ENCODE measurements at places on chromosomes 6 and 20.

DNA sequence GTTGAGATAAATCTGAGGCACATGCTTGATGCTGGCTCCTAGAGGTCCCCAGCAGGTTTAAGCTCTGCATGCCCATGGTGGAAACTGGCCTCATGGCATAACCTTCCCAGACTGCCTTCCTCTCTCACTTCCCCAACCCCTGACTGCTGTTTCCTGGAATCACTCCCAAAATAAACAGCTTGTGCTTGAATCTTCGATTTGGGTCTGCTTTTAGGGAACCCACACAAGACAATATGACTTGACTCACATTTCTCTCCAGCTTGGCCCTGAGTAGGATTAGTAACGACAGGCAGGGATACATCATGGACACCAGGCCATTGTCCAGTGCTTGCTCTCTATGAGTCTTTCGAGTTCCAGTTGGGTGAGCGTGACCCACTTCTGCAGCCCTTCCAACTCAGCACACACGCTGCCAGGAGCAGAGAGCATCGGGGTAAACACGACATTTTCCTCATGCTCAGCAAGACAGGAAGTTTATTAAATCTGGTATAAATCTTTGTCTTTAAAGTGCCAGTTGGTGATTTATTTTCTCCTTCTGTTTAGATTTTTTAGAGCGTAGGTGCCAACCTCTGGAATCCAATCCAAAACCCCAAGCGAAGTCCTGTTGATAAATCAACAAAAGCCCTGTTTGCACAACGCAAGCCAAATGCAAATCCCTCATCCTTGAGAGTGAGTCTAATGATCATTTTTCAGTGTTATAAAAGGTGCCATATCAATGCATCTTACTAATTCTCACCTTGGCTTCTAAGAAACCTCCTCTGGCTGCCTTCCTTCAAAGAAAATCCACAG lies 135.0 kb downstream of the FOXA2 start:
- no peak for DNase-seq

DNA sequence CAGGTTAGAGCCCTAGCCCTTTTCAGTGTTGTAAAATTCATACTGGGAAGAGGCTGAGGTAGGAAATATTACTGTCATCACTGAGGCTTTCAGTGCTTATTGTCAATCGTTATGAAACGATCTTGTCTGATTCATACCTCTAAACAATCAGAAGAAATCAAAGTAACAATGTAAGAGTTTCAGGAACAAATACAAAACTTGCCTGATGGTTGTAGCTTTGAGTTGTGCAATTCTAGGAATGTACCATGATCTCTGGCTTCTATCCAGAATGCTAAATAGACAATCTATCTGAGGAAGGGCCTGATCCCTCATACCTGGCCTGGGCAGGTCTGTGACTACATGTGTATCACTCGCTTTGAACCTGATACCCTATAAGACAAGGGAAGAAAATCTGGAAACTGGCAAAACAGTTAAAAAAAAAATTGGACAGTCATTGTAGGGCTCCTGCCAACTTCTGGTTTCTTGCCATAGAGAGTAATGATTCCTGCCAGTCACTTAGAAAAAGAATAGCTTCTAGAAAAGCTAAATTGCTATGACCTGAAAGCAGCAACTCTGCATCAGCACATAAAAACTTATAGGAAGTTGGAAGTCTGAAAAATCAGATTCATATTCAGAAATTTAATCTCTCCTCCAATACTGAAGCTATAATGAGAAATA lies 234.7 kb downstream of the BTBD9 start:
- no peak for DNase-seq

DNA sequence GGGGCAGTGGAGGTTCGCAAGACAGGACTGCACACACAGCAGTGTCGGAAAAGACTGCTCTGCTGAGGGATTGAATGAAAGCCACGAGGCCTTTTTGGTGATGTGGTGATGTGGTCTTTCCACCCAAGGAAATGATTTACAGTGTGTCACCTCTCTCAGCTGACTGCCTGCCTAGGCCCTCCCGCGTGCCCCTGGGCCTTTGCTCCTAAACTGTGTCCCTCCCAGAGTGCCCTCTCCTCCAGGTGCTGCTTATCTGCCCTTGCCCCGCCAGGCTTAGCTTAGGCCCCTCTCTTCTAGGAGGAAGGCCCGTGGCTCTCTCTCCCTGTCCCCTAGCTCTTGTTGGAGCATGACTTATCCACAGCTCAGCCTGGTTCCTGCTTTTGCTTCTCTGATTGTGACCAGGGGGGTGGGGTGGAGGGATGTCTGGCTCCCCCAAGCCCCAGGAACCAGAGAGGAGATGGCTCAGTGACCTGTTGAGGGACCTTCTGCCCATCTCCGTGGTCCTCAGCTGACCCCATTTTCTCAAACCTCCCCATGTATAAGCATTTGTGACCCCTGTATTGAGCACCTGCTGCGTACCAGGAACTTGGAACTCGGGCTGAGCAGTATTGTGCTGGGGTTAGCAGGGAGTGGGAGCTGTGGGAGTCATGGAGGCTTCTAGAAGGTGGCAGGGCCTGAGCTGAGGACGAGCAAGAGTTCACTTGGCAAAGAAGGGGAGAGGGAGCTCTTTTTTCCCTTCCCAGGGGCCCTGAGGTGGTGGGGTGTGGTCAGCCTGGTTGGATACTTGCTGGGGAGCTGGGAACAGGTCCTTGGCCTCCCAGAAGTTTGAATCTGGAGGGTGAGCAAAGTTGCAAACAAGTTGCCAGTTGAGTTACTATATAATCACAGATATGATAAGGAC lies 2.2 kb downstream of the SRC start:
- DNase-seq = no peak

DNA sequence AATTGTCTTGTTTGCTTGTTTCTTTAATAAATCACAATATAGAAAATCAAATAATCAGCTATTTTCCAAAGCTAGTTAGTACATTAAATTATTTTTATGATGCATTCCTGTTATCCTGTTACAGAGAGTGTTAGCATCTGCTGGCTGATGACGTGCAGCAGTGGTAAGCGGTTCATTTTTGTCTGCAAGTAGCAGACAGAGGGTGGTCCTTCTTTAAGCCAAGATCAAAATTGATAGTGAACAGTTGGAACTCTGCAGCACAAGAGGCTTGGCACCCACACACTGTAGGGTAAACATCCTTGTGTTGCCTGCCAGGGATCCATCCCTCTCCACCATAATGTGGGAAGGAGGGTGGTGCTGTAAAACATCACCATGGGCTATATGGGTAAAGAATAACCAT lies 158.3 kb downstream of the FRK start:
- no peak for DNase-seq

DNA sequence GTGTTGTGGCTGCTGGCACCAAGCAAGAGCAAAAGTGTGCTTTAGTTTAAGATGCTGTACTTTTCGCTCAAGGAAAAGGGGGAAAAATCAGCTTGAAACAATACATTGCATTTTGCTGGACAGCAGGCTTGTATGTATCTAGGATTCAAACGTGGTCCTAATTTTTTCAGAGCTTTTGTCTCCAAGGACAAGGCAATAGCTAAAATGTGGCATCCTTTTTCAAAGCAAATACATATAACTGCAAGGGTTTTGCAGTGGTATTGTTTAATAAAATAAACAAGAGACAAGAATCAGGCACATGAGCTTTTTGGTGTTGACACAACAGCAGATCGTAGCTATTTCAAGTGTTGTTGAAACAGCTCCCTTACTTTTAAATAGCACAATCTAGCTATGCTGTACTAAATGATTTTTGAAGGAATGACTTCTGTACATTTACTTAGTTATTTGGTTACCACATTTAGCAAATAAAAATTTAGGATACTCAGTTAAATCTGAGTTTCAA lies 137.0 kb upstream of the HEY2 start:
- no peak for DNase-seq

- peak; percentile 58 for DNase-seq
These were observed 181.2 kb upstream of the SHLD1 start for GRCh38 chr20:5569021-5569420.

DNA sequence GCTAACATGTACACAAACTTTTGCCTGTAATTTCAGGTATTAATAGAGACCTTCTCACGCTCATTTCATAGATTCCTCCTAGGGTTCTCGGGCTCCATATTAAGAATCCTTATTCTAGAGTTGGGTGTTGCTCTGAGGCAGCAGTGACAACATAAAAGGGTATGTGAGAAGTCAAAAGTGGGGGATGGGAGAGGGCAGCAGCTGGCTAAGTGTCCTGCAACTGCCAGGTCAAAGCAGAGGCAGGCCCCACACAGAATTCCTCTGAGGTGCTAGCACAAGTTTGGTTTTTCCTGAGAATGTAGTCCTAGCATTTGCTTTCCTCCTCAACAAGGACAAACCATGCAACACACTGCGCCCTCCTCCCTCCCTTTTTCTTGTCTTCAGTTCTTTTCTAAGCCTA lies 4.6 kb downstream of the NSFL1C start:
- no peak for DNase-seq

DNA sequence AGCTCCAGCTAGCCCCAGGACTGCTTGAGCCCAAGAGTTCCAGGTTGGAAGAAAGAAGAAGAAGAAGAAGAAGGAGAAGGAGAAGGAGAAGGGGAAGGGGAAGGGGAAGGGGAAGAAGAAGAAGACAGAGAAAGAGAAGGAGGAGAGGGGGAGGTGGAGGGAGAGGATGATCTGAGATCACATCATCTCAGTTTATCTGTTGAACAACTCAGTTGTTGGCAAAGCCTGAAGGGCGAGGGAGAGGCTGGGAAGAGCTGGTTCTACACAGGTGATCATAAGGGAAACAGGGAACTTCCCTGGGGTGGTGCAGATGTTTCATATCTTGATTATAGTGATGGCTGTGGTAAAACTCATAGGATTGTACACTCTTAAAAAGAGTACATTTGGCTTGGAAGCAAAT lies 3.1 kb upstream of the RRBP1 start:
- DNase-seq = no peak

DNA sequence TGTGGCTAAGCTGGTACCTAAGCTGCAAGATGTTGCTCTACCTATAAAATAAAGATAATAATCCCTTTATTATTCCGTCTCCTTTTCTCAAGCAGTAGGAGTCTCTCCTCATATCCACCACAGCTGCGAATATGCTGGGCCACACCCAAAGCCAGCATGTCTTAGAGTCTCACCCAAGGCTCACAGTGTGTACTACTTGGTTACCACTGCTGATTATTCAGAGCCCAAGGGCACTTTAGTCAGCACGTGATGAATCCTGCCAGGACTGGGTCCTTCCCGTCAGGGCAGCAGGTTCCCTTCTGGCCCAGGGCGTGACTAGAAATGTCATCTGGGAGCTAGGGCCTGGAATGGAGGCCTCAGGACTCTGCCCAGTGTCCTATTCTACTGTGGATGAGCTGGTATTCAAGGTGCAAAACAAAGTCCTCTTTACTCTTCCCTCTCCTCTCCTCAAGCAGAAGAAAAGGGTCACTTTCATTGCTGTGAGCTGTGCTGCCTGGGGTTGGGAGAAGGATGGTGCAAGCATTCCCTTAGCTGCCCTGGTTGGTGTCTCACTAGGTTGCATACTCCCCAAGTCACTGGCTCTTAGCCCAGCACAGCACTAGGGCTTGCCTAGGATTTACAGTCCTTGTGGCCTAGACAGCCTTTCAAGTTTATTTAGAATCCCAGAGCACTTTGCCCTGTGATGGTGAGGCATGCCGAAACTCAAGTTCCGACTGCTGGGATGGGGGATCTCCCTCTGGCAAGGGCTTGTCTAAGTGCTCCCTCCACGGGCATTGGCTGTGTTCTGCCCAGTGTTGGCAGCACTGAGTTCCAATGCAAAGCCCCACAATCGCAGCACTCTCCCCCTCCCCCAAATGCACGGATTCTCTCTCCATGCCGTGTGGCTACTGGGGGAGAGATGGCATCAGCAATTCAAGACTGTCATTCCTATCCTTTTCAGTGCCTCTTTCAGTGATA lies 320.2 kb downstream of the BTBD9 start:
- no peak for DNase-seq

GRCh38 chr6:137043710-137044365 lies 927 bp downstream of the IL20RA start:
- DNase-seq = peak; percentile 31

- no peak for DNase-seq
These were observed 60.6 kb upstream of the IL20RA start for GRCh38 chr6:137105375-137105774.

DNA sequence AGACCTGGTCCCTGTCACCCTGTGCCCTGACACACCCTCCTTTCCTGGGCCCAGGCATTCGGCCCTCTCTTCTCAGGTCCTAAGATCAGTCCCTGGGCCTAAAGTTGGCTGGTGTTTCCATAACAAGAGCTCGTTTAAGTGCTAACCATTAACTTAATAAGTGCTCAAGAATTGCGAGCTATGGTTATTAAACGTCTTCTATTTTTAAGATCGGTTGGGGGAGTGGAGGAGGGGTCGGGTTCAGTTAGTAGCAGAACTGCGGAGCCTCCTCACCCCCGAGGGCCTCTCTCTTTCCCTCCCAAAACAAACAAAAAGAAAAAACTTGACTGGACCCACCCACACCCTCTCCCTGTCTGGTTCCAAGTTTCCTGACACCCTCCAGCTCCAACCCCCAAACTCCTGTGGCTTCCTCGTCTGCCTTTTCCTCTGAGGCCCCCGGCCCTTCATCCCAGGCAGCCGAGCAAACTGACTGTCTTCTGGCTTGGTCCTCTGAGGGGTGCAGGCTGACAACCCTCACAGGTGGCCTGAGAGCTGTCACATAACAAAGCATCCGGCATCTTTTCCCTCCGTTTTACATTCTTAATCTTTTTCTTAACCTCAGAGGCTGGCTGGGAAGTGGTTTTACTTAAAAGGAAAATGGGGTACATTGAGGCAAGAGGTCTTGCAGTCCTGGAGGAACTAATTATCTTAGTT lies 2.0 kb downstream of the STK35 start:
- no peak for DNase-seq

DNA sequence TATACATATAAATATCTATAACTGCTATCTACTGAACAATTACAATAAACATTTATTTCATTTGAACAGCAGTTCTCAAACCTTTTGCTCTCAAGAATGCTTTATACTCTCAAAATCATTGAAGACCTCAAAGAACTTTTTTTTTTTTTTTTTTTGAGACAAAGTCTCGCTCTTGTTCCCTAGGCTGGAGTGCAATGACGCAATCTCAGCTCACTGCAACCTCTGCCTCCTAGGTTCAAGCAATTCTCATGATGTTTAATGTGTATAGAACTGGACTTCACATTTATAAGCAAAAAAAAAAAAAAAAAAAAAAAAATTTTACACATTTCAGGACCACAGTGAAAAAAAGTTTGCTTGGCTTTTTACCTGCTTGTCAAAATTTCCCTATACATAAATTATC lies 11.7 kb downstream of the UBE2V1 start:
- no peak for DNase-seq

DNA sequence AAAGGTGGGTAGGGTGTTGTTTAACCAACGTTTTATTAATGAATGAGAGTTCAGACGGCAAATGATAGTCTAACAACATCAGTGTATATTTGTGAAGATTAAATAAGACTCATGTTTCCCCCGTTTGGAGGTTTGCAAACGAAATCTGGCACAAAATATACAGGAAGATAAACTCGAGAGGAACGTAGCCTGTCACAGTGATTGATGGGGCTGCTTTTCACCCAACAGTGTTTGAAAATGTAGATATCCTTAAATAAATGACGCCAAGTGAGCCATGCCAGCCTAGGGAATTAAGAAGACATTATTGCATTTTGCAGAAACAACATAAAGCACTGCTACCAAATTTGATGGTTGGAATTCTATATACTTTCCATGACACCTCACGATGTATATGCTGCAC lies 696.5 kb upstream of the FLRT3 start:
- DNase-seq = no peak

GRCh38 chr6:156773935-156774852 lies 3.0 kb upstream of the ARID1B start:
- no peak for DNase-seq

- no peak for DNase-seq
These were observed 35.0 kb downstream of the SYTL3 start for GRCh38 chr6:158684745-158685324.

- no peak for DNase-seq
These were observed 250.9 kb downstream of the ANKRD60 start for GRCh38 chr20:57977569-57977968.
